ENCODE measurements at places on chromosomes 6 and 20.

GRCh38 chr6:137403855-137404254, 90.3 kb downstream of the OLIG3 start:
- DNase-seq, result no peak

DNA sequence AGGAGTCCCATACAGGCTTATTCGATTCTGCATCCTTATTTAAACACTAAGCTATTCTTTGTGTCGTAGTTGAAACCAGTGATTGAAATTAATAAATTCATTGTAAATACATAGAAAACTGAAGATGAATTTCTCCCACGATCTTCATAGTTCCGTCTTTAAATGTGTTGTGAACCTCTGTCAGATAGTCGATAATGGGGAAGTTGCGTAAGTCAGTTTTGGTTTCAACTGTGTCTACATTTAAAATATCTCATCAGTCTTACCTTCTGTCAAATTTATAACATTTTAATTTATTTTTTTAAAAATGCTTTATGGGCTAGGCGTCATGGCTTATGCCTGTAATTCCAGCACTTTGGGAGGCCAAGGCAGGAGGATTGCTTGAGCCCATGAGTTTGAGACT, 12.7 kb downstream of the STX11 start:
- no peak for DNase-seq

DNA sequence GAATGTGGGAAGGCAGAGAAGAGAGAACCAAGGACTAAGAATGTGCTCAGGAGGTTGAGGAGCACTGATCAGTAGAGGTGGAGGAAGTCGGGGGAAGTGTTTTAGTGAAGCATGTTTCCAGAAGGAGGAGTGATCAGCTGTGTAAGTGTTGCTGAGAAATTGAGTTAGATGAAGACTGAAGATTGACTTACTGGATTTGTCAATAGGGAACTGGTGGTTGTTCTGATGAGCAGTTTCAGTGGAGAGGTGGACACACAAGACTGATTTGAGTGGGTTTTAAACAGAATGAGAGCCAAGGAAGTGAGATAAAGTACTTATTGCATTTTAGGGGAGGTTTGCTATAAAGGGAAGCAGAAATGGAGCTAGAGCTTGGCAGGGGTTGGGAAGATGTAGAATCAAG, 182.6 kb downstream of the CDKAL1 start:
- no peak for DNase-seq

GRCh38 chr6:33841070-33841469, 37.3 kb upstream of the MLN start:
- DNase-seq, result no peak

GRCh38 chr20:53813636-53814035, 220.0 kb upstream of the ZNF217 start:
- DNase-seq, result no peak

DNA sequence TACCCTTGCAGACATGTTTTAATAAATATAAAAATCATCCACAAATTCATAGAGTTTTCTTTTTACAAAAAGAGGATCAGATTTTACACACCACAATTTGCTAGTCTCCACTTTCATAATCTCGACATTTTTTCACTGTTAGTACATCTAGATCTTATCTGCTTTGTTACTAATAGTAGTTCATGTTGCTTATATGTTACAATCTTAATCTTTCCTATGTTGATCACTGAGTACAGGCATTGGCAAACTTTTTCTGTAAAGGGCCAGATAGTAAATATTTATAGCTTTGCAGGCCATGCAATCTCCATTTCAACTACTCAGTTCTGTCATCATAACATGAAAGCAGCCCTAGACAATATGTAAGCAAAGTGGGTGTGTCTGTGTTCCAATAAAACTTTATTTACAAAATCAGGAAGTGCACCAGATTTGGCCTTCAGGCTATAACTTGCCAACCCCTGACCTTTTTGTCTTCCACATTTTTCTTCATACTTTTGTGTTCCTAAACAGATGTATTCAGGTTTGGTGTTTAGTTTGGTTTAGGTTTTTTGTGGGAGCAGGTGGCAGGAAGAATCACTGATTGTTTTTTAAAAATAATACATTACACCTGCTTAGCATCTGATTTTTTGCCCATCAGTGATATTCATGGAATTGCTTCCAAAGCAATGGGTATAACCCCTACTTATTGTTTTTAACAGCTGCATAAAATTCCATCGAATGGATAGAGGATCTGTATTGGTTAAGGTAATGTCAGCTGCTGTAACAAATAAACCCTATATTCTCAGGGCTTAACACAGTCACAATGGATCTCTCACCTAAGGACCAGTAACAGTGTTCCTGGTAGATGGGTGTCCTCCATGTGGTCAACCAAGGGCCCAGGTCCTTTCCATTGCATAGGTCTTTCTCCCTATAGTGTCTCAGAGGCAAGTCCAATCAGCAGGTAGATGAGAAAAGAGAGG, 61.2 kb downstream of the EYA2 start:
- DNase-seq, result no peak

DNA sequence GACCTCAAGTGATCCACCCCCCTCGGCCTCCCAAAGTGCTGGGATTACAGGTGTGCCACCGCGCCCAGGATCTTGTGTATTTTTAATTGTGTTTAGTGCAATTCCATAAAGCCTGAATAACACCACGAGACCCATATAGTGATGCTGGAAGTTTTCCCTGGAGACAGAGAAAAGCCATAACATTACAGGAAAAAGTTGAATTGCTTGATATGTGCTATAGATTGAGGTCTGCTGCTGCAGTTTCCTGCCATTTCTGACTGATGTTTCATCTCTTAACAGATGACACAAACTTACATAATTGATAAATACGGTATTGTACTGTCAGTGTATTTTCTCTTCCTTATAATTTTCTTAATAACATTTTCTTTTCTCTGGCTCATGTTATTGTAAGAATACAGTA, 7.3 kb upstream of the UBD start:
- no peak for DNase-seq

DNA sequence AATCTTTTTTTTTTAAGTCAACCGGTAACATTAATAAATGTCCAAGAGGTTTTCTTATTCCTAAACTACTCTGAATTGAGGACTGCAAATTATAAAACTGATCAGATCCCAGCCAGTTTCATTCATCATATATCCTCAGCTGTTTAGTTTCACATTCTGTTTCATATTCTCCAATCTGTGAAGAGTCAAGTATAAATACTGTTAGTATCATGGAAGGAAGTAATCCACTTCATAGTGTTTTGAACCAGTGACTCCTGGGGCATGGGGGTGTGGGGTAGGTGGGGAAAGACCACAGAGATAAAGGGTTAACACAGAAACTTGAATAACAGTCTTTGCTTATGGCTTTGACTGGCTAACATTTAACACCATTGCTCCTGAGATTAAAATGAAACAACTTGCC, 69.9 kb downstream of the FYN start:
- DNase-seq, result no peak

DNA sequence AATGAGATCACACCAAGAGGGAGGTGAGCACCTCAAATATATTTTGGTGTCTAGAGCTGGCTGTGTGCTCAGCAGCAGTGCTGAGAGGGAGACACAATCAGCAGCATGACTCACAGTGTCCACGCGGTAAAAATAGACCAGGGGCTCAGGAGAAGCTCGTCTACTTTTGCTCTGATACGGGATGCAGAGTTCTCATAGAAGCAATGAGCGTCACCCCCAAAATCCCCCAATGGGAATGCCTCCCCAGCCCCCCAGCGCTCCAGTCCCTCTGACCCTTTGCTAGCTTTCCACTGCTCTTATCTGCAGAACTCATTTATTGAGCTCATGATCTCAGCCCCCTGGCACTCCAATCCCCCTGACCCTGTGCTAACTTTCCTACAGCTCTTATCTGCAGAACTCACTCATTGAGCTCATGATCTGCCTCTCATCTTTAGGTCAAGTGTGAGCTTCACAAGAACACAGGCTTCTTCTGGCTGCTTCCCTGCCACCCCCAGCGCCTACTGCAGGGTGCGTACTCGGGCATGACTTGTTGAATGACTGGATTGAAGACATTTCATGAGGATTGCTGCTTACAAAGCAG, 34.0 kb downstream of the SYNDIG1 start:
- no peak for DNase-seq

- no peak for DNase-seq
These were observed 4.9 kb upstream of the CTCFL start for GRCh38 chr20:57529810-57530209.

DNA sequence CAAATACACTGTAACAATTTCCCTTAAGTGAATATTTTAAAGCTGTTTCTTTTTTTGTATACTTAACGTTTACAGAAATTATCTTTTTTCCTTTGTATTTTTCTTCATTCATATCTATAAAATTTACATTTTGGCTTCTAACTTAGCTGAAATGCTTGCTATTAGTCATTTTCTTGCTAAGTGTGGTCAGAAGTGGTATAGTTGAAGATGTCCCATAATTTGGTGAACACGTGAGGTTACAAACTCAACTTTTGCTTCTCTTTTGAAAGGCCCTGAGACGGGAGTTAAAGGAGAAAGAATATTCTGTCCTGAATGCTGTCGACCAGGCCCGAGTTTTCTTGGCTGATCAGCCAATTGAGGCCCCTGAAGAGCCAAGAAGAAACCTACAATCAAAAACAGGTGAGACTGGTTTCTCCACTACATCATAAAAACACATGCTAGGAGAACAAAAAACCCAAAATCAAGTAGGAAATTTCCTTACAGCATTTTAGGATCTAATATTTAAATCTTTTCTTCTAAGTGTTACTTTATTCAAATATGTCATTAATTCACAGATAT, 445.0 kb downstream of the UTRN start:
- DNase-seq, result no peak

- DNase-seq, result no peak
These were observed 45.7 kb downstream of the SUN5 start for GRCh38 chr20:32958574-32958973.

DNA sequence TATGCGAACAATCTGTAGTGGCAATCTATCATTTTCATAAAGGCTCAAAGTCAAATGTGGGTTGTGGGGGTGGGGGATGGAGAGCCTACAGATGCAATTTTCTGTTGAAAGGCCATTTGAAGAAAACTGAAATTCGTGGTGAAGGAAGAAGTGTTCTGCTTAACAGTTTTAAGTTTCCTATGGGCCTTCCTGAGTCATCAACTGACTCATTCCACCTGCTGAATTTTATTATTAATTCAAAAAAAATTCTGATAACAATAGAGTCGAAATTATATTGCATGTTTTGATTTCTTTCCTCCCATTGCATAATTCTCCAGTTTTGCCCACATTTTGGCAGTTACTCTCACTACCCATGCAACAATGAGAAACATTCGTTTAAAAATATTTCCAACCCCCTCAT, 622.3 kb upstream of the ARID1B start:
- DNase-seq, result no peak

All from stimulated activated CD4-positive, alpha-beta T cell treated with anti-CD3 and anti-CD28 coated beads, Interleukin-4, amount 100 ng/mL, for 4 hours (primary cell).